ENCODE measurements at places on chromosomes 2 and 18.
A peak's percentile ranks its signal among the peaks of the same experiment; 100 is the strongest.

- no peak for DNase-seq
Measured at GRCh38 chr18:27715751-27716150, 461.2 kb downstream of the CDH2 start.

- DNase-seq: peak; percentile 42
Measured at GRCh38 chr18:42706029-42706608, 409.4 kb downstream of the RIT2 start.

GRCh38 chr18:48452861-48453323 is 43.7 kb upstream of the ZBTB7C start:
- no peak for DNase-seq

DNA sequence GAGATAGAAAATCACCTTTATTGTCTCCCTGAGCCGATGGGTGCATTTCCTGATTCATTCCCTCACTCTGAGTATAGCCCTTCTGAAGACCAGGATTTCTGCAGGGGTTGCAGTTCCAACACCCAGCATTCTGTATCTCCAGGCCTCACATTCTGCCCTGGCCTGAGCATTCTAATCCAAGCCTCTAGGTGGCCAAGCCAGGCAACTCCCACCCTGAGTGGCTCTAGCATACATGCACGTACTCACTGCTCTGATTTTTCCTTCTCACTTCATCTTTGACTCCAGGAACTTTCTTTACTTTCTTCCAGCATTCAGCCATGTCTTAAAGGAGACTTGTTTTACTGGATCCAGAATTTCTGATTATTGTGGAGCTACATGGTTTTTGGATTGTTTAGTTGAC is 100.7 kb upstream of the STK39 start:
- peak; percentile 83 for DNase-seq

- no peak for DNase-seq
Measured at GRCh38 chr2:25620077-25620476, 53.3 kb downstream of the DTNB start.

All from NCI-H82 (cell line).